ENCODE measurements at places on chromosomes 1 and 21.

DNA sequence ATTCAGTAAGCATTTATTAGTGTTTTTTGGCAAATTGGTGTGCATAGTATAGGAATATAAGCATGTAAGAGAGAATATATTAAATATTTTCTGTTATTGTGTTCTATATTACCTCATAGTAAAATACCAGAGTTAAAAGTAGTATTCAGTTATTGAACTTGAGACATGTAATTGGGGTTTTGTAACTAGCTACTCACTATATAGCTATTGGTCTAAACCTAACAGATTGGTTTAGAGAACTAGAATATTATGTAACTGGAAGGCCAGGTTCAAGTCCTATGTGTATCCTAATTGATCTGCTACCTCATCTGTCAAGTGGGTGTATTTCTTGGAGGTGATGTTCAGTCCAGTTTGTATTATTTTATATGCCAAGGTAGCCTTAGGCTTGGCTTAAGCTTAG is 26.3 kb downstream of the CLIC4 start:
- DNase-seq: no peak

- no peak for DNase-seq
Observed at GRCh38 chr1:19628879-19629278, 15.2 kb upstream of the NBL1 start.

DNA sequence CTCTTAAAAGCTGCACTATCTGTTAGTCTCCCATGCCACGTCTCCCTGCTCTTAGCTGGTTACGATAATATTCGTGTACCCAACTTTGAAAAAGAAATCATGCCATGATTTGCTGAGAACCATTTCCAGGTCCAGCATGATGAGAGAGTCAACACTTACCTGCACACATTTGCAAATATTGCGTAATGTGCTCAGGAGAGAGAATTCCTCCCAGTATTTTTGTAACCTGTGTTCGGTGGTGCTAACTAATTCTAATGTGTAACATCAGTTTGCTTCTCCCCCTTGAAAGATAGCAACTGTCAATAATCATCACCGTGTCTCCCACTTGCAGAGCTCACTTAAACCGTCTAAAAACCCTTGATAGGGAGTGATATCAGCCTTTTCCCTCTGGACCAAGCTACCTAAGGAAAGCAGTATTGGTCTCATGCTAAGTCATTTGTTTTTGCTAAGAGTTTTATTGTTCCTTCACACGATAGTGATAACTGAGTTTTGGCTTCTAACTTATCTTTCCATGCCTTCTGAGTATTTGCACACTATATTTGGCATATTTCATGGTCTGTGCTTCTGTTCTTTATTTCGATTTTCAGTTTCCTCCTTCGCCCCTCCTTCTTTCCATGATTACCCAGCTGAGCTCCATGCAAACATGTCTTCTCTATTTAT is 61.1 kb upstream of the IRF2BP2 start:
- DNase-seq: no peak

GRCh38 chr21:18985584-18985983 is 582.0 kb upstream of the TMPRSS15 start:
- DNase-seq: no peak

DNA sequence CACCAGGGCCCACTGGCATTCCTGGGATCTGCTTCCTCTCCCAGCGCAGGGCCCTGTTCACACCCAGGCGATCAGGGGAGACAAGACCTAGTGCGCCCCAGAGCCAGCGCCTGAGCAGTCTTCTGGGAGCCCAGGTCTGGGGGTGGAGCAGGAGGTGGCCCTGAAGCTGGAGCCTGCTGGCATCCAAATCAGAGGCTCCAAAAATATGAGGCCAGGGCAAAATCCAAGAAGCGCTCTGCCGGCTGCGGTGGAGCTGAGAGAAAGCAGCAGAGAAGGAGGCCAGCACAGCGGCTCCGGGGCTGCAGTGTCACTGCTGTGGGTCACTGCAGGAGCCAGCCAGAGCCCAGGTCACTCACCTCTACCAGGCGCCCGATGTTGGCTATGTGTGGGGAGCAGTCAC is 32.7 kb downstream of the SLC66A1 start:
- no peak for DNase-seq

- DNase-seq: peak; percentile 10
Observed at GRCh38 chr1:152497273-152497672, 13.3 kb upstream of the LCE5A start.

DNA sequence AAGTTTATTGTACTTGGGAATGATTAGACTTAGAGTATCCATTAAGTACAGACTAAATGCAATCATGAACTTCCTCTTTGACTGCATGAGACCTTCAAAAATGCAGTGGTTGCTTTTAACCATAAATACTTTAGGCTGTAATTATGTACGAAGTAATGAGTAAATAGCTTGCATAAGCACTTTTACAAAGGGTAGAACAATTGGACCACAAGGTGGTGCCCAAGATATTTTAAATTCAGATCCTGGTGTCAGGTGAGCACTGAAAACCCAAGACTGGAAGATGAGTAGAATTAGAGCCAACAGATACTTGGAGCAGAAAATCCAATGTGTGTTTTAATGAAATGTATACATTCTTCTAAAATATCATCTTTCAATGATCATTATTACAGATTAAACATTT is 43.4 kb upstream of the RHOU start:
- peak; percentile 9 for DNase-seq

- DNase-seq: no peak
Observed at GRCh38 chr1:37131281-37131680, 97.0 kb upstream of the GRIK3 start.

GRCh38 chr1:244273262-244273844 is 178.4 kb downstream of the ADSS2 start:
- no peak for DNase-seq

DNA sequence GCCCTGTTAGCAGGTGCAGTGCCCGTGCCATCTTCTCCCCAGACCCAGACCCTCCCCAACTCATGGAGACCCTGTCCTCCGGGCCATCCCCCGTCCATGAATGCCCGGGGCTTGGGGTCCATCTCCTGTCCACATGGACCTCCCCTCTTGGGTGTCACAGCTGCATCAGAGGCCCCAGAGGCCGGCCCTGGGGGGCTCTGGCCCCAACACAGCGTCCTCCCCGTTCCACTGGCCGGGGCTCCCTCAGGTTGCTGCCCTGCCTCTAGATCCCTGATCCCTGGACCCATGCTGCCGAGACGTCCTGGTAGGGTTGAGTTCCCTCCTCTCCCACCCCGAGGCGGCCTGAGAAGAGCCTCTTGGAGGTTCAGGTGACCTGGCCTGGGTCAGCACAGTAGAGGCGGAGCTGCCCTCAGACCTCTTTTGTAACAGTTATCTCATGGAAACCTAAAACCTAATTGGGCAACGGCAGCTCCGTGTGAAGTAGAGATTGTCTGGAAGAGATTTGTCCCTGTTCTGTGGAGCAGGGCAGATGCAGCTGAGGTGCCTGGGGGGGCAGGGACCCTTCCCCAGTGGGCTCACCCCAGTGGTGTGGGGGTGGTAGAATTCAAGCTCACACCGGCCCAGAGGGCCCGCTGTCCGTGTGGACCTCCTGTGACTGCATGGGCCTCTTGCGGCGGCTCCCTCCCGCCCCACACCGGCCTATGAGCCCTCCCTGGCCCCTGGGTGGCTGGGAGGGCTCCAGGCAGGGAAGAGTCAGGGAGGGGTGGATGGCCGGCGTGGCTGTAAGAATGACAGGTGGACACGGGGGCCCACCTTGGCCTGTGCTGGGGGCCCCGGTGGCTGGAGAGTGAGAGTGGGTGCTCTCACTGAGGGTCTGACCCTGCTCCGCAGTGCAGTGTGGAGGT is 56.1 kb downstream of the SKI start:
- DNase-seq: no peak

GRCh38 chr1:23581219-23581618 is 21.9 kb upstream of the ID3 start:
- peak; percentile 82 for DNase-seq

GRCh38 chr21:17784180-17784598 is 35.0 kb downstream of the C21orf91 start:
- DNase-seq: no peak

DNA sequence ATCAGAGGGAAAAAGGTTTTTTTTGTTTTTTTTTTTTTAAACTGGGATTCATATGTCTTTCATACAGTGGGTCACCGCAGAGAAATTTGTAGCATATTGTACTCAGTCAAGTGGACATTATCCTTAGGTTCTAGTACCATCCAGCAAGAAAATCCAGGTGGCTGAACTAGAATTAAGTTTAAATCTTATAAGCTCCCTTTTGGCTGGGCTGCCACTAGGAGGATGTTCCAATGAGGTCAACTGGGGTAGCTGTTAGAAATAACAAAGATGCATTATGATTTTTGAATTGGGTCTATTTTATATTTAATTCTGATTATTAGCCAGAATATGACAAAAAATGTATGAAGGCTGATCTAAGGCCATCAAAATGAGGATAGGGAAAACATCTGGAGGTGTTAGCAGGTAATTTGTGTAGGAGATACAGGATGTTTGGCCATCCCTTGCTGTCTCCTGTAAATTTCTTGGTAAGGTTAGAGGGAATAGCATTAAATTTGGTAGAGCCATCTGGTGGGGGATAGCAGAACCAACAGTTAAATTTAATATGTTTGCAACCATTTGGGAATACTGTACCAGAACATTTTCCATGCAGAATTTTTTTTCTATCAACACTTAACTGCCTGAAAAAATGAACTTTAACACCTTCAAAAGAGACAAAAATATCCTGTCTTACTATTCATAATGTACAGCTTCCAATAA is 568.5 kb upstream of the B3GALT2 start:
- no peak for DNase-seq

- no peak for DNase-seq
Observed at GRCh38 chr1:10908266-10908665, 104.2 kb upstream of the TARDBP start.

DNA sequence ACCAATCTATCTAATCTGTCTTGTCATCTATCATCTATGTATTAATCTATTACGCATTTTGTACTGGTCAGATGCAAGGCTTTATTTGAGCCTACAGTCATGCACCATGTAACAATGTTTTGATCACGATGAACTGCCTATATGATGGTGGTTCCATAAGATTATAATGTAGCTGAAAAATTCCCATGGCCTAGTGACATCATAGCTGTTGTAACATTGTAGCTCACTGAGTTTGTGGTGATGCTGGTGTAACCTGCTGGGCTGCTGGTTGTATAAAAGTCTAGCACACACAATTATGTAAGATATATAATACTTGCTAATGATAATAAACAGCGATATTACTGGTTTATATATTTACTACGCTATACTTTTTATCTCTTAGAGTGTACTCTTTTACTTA is 64.8 kb upstream of the IGSF5 start:
- DNase-seq: no peak

DNA sequence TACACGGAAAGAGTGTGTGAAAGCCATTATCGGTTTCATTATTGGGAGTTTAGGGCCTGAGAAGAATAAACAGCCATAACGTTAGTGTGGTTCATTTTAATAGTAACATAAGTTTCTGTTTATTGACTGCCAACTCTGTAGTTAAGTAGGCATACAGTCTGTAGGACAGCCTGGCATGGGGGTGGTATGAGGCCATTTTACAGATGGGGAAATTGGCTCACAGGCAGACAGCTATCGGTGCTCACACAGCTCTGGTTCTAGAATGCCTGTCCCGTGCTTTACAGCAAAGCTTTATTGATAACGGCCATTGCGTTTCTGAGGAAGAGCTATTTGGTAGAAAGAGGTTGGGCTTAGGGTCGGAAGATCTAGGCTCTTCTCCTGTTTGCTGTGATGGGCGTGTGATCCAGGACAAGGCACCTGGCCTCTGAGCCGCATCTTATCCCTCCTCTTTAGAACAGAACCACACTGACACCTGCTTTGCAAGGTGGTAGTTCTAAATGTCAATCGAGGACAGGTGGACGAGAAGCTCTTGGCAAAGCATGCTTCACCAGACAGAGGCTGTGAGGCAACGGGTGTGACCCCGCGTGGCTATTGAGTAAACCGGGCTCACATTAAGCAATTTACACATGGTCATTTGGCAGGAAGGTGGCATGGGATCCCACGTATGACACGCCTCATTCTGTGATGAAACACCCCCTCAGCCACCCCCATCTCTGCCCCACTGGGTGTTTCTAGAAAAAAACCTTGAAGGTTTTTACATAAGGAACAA is 14.9 kb downstream of the ETS2 start:
- DNase-seq: no peak

- DNase-seq: peak; percentile 46
Observed at GRCh38 chr21:44911384-44912157, 9.1 kb downstream of the ITGB2 start.

DNA sequence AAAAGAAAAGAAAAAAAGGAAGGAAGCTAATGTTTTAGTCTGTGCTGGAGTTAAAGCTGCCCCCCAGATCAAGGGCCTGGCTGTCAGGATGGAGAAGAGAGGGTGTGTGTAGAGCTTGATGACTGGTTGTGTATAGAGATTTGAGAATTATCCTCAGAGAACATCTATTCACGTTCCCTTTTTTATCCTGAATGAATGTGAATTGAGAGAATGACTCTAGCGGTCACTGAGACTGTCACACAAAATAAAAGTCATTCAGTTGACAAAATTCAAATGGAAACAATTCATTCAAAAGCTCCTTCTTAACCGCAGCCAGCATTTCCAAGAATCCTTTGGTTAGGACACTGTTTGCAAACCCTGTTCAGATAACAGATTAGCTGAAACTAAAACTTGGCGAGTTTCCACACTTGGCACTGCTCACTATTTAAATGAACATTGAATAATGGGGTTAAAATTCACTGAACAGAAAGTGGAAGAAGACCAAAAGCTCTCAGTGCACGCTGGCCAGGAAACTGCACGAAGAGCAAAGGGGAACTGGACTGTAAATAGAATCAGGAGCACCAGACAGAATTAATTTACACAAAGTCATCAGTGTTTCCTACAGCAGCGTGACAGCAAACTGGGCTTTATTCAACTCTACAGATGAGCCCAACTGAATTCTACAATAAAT is 13.6 kb upstream of the FAM89A start:
- no peak for DNase-seq

GRCh38 chr1:32353886-32354570 is 8.3 kb downstream of the FAM229A start:
- DNase-seq: no peak

DNA sequence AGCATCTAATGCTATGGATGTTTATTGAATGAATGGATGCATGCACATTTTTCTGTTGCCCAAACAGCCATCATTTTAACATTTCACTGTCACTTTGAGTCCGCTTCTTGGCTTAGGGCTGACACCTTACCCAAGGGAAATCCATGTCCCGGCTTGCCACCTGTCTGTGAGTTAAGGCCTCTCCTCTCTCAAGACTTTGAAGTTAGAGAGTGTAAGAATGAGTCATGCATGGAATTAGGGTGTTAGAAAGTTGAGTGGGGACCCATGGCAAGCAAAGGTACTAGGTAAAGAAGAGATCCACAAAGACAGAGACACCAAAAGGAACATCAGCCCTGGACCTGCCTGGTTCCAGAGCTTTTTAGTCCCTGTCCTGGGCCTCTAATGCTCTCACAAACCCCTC is 35.1 kb downstream of the ATP1A1 start:
- no peak for DNase-seq

DNA sequence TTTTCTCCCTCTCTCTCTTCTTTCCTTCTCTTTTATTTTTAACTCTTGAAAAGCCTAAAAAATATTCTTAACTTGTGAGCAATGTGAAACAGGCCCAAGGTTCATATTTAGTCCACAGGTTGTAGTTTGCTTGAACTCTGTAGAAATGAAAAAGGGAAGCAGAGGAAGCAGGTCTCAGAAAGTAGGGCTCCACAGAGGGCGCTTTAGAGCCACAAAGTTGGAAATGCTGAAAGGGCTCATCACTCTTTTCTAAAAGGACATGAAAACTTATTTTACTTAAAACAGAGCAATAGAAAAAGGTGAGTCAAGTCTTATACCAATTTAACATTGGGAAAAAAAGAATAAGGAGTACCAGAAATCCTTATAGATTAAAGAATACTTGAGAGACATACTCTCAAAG is 247.0 kb downstream of the USP25 start:
- no peak for DNase-seq

- DNase-seq: no peak
Observed at GRCh38 chr21:18772897-18773296, 369.3 kb upstream of the TMPRSS15 start.

GRCh38 chr1:1678581-1679380 is 13.8 kb downstream of the SLC35E2B start:
- no peak for DNase-seq
